Activated T-helper 9 cell treated with anti-CD3 and anti-CD28 coated beads, Interleukin-2, amount 50 U/mL, for 16 hours (primary cell): ENCODE measurements at places on chromosomes 7 and 10.

- DNase-seq, result no peak
These were observed 125.7 kb downstream of the ARHGAP22 start for GRCh38 chr10:48478980-48479811.

DNA sequence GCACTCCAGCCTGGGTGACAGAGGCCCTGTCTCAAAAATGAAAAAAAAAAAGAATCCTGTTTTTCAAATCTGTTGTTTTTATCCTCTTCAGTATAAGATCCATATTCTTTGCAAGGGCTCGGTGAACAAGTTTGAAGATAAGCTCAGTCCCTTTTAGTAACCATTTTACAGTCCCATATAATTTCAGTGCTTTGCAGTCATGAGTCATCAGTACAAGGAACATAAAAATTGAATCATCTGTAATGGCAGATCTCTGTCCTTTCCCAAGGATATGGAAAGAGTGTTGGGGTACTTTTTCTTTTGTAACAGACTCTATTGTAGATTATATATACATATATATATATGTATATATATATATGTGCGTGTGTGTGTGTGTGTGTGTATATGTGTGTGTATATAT is 52.2 kb upstream of the ZPBP start:
- no peak for DNase-seq

- DNase-seq, result no peak
These were observed 603.1 kb downstream of the POM121L12 start for GRCh38 chr7:53638517-53638916.

GRCh38 chr7:47239034-47239433 is 342.9 kb downstream of the TNS3 start:
- DNase-seq, result no peak

GRCh38 chr7:41277561-41277960 is 425.3 kb downstream of the INHBA start:
- DNase-seq, result no peak

GRCh38 chr7:14836006-14836405 is 66.5 kb downstream of the DGKB start:
- DNase-seq, result no peak
